Activated naive CD8-positive, alpha-beta T cell treated with anti-CD3 and anti-CD28 coated beads for 36 hours (primary cell): ENCODE measurements at places on chromosomes 4 and X. TPM values are rescaled to one million over a fixed set of nuclear protein-coding genes. Genes with fewer than 3 reads are reported as not detected.

PPBP gene
- not detected for total RNA-seq

- no peaks in the 10 kb centered on the region for H3K36me3 ChIP-seq
- DNase-seq, result no peak
- H3K4me3 ChIP-seq, result no peak overlapping the region
- H3K4me1 ChIP-seq, result no peaks in the 10 kb centered on the region
- H3K27ac ChIP-seq, result no peak overlapping the region
Observed at GRCh38 chrX:105267167-105267566, 46.7 kb upstream of the TEX13A start.

PRDM5 gene
- total RNA-seq, result 1.4 TPM

UGT2B11 gene
- not detected for total RNA-seq

DNA sequence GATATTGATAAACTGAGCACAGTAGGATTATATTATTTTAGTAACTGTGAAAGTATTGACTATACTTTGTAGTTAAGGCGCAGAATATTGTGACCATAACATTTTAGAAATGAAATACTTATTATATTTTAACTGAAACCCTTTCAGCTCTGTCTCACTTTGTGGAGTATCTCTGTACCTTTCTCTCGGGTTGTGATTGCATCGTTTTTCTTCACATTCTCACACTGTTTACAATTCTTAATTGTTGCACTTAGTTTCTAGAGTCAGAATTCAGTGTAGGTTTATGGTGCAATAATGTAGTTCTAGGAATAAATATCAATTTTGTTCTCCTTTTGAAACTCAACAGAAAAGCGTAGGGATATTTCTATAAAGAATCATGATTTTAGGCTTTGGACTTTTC lies 57.7 kb downstream of the UGT2B7 start:
- DNase-seq, result no peak
- H3K27me3 ChIP-seq, result no peaks in the 10 kb centered on the region
- no peaks in the 10 kb centered on the region for H3K4me1 ChIP-seq
- no peak overlapping the region for H3K4me3 ChIP-seq
- no peak overlapping the region for H3K27ac ChIP-seq
- H3K36me3 ChIP-seq, result no peaks in the 10 kb centered on the region

SORCS2 gene
- total RNA-seq, result not detected

AGTR2 gene
- total RNA-seq, result not detected

GRCh38 chr4:81503586-81503985 lies 31.9 kb upstream of the RASGEF1B start:
- DNase-seq, result no peak
- H3K4me3 ChIP-seq, result no peak overlapping the region
- H3K36me3 ChIP-seq, result no peaks in the 10 kb centered on the region
- no peak overlapping the region for H3K27ac ChIP-seq
- no peaks in the 10 kb centered on the region for H3K27me3 ChIP-seq

GRCh38 chr4:95590615-95591014 lies 41.8 kb upstream of the UNC5C start:
- no peak overlapping the region for H3K27ac ChIP-seq
- no peak for DNase-seq
- no peaks in the 10 kb centered on the region for H3K4me1 ChIP-seq

SASH3 gene
- total RNA-seq, result 123 TPM

DNA sequence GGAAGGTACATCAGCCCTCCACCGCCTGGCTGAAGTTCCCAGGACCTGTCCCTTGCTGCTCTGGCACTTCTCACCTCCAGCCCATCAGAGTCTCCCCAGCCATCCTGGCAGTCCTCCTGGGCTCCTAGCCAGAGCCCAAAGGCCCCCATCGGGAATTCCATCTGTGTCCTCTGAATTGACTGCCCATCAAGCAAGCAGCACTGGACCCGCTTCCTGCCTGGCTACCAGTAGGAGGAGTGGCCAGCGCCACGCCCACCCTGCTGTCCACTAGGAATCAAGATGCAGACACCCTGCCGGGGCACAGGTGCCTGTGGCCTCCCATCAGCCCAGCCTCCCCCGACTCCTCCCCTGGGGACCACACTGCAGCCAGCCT lies 47.2 kb downstream of the C4orf50 start:
- no peak overlapping the region for H3K27ac ChIP-seq
- H3K4me3 ChIP-seq, result no peak overlapping the region
- no peaks in the 10 kb centered on the region for H3K4me1 ChIP-seq
- DNase-seq, result no peak
- H3K27me3 ChIP-seq, result peaks cover 11% of the 10 kb centered on the region

GRCh38 chr4:110613745-110614144 lies 9.1 kb downstream of the PITX2 start:
- peaks cover 10% of the 10 kb centered on the region for H3K4me1 ChIP-seq
- peaks cover 4% of the 10 kb centered on the region for H3K36me3 ChIP-seq
- H3K4me3 ChIP-seq, result no peak overlapping the region
- peaks cover 95% of the 10 kb centered on the region for H3K27me3 ChIP-seq

DNA sequence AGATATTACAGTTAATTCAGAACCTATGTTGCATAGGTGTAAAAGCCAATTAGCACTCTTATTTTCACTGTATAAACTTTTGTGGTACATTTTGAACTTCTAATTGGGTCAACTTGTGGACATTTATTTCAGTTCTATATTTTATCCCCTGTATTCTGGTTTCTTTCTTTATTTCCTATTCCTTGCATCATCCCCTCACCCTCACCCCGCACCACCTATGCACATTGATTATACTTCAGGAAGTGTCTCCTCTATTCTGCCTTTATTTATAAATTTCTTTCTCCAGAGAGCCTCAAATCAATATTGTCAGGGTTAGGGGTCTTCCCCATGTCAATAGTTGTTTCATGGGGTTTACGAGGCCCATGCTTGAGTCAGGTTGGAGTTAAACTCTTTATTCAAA lies 83.1 kb downstream of the TEX13C start:
- DNase-seq, result no peak
- no peak overlapping the region for H3K4me3 ChIP-seq
- H3K27me3 ChIP-seq, result no peaks in the 10 kb centered on the region
- H3K27ac ChIP-seq, result no peak overlapping the region
- no peaks in the 10 kb centered on the region for H3K36me3 ChIP-seq
- H3K4me1 ChIP-seq, result no peaks in the 10 kb centered on the region

MTNR1A gene
- not detected for total RNA-seq

NAA11 gene
- total RNA-seq, result not detected

DNA sequence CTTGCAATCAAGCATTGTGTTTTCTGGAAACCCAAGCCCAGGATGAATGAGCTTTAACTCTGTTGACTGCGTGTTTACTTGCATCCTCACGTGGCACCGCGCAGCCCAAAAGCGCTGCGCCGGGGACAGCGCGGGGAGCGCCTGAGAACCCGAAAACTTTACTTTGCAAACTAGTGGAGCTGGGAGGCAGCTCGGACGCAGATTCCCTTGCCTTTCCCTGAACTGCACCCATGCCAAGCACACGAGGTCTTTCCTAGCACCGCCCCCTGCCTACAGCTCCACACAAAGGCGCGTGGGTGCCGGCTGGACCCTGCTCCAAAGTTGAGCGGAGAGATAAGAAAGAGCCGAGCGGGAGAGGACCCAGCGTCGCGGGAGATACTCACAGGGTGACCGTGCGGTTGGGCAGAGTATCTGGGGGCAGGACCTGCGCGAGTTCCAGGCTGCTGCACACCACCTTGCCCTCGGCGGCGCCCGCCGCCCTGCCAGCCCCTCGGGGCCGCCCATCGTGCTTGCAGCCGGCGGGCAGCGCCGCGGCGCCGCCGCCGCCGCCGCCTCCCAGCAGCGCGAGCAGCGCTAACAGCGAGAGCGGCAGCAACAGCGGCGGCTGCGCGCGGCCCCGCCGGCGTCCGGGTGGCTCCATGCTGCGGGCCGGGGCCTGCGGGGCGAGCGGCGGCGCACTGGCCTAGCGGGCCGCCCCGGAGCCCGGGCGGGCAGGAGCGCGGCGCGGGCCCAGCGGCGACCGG lies 550 bp downstream of the ADGRA3 start:
- DNase-seq, result peak; percentile 57
- H3K27ac ChIP-seq, result peak overlapping the region; percentile 91
- H3K36me3 ChIP-seq, result peaks cover 6% of the 10 kb centered on the region
- H3K4me1 ChIP-seq, result peaks cover 14% of the 10 kb centered on the region

GRCh38 chr4:87843936-87844335 lies 11.2 kb downstream of the MEPE start:
- no peak for DNase-seq
- no peak overlapping the region for H3K4me3 ChIP-seq
- no peak overlapping the region for H3K27ac ChIP-seq
- H3K36me3 ChIP-seq, result no peaks in the 10 kb centered on the region
- peaks cover 5% of the 10 kb centered on the region for H3K4me1 ChIP-seq
- peaks cover 39% of the 10 kb centered on the region for H3K27me3 ChIP-seq

NLGN3 gene
- 0.58 TPM for total RNA-seq

MCF2 gene
- total RNA-seq, result 0.23 TPM

- H3K4me3 ChIP-seq, result no peak overlapping the region
- H3K4me1 ChIP-seq, result peaks cover 20% of the 10 kb centered on the region
- no peak for DNase-seq
- H3K36me3 ChIP-seq, result peaks cover 5% of the 10 kb centered on the region
- H3K27ac ChIP-seq, result no peak overlapping the region
Observed at GRCh38 chrX:22025751-22026150, 6.4 kb upstream of the PHEX start.

CD40LG gene
- total RNA-seq, result 2.3 TPM

- H3K36me3 ChIP-seq, result no peaks in the 10 kb centered on the region
- H3K27ac ChIP-seq, result no peak overlapping the region
- no peak for DNase-seq
- H3K27me3 ChIP-seq, result peaks cover 13% of the 10 kb centered on the region
Observed at GRCh38 chr4:182528819-182529218, 285.6 kb downstream of the TENM3 start.

DNA sequence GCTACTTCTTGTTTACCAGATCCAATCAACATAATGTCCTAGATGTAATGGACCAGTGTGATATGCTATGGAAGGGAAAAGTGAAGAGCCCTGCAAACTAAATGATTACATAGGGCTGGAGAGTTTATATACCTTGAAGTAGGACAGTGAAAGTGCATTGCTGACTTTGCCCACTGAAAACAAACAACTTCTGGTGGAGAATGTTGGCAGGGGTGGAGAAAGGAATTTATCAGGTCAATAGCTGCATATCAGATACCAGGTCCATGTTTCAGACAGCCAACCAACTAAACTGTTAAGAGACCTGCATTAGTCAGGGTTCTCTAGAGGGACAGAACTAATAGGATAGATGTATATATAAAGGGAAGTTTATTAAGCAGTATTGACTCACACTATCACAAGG lies 82.4 kb downstream of the DCUN1D4 start:
- H3K4me3 ChIP-seq, result no peak overlapping the region
- no peaks in the 10 kb centered on the region for H3K4me1 ChIP-seq
- DNase-seq, result no peak
- no peak overlapping the region for H3K27ac ChIP-seq
- H3K27me3 ChIP-seq, result peaks cover 6% of the 10 kb centered on the region

GNRHR gene
- total RNA-seq, result not detected

DNA sequence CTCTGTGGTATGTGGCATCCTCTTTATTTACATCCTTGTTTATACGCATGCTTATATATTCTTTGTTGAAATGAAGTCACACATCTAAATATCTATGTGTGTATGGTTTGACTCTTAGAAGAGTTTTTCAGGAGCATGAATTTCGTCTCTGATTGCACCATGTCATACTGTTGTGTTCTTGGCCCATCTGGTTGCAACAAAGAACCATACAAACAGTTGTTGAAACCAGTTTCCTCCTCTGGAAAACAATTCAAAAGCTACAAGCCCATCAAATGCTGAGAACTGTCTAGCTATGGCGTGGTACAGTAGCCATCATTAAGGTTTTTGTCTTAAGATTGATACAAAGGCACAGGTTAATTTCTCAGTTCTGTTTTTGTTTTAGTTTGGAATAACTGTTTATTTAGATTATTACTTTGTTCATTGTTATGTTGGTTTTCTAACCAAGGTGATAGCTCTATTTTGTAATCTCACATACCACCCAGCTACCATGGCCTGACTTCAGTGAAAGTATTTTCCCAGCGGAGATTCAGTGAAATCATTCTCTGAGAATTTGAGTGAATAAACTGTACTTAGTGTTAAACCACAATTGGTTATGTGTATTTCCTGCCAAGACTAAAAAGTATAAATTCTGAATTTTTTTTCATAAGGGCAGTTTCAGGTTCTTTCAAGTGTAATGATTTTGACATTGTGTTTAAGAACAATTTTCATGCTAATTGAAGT lies 91.0 kb downstream of the ARHGAP24 start:
- no peak overlapping the region for H3K27ac ChIP-seq
- DNase-seq, result no peak
- H3K4me3 ChIP-seq, result no peak overlapping the region

GRCh38 chrX:113980953-113981352 lies 602.9 kb upstream of the HTR2C start:
- H3K36me3 ChIP-seq, result no peaks in the 10 kb centered on the region
- no peaks in the 10 kb centered on the region for H3K4me1 ChIP-seq
- DNase-seq, result no peak
- no peak overlapping the region for H3K4me3 ChIP-seq

- no peaks in the 10 kb centered on the region for H3K36me3 ChIP-seq
- H3K27ac ChIP-seq, result no peak overlapping the region
- DNase-seq, result no peak
Observed at GRCh38 chr4:68927165-68927564, 24.4 kb downstream of the UGT2A3 start.

DNA sequence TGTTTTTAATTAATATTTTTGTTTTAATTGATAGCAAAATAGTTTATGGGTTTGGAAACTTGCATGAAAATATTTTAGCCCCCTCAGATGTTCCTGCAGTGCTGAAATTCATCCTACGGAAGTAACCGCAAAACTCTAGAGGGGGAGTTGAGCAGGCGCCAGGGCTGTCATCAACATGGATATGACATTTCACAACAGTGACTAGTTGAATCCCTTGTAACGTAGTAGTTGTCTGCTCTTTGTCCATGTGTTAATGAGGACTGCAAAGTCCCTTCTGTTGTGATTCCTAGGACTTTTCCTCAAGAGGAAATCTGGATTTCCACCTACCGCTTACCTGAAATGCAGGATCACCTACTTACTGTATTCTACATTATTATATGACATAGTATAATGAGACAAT lies 40.4 kb downstream of the MAP7D3 start:
- no peak overlapping the region for H3K27ac ChIP-seq
- no peak for DNase-seq
- no peaks in the 10 kb centered on the region for H3K4me1 ChIP-seq
- peaks cover 2% of the 10 kb centered on the region for H3K36me3 ChIP-seq
- no peaks in the 10 kb centered on the region for H3K27me3 ChIP-seq

DNA sequence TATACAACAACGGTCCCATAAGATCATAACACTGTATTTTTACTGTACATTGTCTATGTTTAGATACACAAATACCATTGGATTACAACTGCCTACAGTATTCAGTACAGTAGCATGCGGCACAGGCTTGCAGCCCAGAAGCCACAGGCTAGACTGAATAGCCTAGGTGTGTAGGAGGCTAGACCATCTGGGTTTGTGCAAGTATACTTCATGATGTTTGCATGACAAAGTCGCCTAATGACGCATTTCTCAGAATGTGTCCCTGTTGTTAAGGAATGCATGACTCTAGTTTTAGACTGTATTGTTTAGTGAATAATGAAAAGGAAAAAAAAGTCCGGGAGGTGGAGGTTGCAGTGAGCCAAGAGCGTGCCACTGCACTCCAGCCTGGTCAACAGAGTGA lies 56.5 kb upstream of the C4orf50 start:
- H3K27ac ChIP-seq, result no peak overlapping the region
- H3K27me3 ChIP-seq, result peaks cover 6% of the 10 kb centered on the region
- no peak for DNase-seq
